H1 (cell line): ENCODE measurements at places on chromosomes 3 and 15. TPM values are rescaled to one million over a fixed set of nuclear protein-coding genes. Genes with fewer than 3 reads are reported as not detected.

- H3K27ac ChIP-seq, result no peak overlapping the region
- DNase-seq, result no peak
- no peaks in the 10 kb centered on the region for H3K36me3 ChIP-seq
- H3K4me3 ChIP-seq, result no peak overlapping the region
Measured at GRCh38 chr3:186217820-186218164, 108.9 kb upstream of the ETV5 start.

GRCh38 chr15:74229686-74230085 lies 6.4 kb upstream of the CCDC33 start:
- H3K4me3 ChIP-seq, result no peak overlapping the region
- H3K27me3 ChIP-seq, result peaks cover 9% of the 10 kb centered on the region
- H3K36me3 ChIP-seq, result no peaks in the 10 kb centered on the region
- no peak for DNase-seq
- peaks cover 18% of the 10 kb centered on the region for H3K4me1 ChIP-seq

GRCh38 chr3:49661281-49661680 lies 12.9 kb upstream of the APEH start:
- H3K36me3 ChIP-seq, result no peaks in the 10 kb centered on the region
- no peak overlapping the region for H3K4me3 ChIP-seq

DNA sequence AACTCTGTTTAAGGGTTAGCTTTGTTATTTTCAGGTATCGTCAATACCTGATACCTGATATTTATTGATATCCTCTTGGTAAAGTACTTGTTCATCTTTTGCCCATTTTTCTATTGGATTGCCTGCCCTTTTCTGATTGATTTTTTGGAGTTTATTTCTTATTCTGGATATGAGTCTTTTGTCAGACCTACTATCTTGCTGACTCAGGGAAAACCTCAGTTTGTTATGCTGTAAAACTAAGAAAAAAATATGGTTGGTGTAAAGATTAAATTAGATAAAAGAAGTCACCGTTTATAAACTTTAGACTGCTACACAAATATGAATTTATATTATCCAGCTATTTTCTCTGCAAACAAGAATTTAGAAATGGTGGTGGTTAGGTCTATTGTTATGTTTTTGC lies 65.9 kb downstream of the CHRNA7 start:
- H3K36me3 ChIP-seq, result no peaks in the 10 kb centered on the region
- no peak for DNase-seq
- H3K27ac ChIP-seq, result no peak overlapping the region
- no peaks in the 10 kb centered on the region for H3K27me3 ChIP-seq

DNA sequence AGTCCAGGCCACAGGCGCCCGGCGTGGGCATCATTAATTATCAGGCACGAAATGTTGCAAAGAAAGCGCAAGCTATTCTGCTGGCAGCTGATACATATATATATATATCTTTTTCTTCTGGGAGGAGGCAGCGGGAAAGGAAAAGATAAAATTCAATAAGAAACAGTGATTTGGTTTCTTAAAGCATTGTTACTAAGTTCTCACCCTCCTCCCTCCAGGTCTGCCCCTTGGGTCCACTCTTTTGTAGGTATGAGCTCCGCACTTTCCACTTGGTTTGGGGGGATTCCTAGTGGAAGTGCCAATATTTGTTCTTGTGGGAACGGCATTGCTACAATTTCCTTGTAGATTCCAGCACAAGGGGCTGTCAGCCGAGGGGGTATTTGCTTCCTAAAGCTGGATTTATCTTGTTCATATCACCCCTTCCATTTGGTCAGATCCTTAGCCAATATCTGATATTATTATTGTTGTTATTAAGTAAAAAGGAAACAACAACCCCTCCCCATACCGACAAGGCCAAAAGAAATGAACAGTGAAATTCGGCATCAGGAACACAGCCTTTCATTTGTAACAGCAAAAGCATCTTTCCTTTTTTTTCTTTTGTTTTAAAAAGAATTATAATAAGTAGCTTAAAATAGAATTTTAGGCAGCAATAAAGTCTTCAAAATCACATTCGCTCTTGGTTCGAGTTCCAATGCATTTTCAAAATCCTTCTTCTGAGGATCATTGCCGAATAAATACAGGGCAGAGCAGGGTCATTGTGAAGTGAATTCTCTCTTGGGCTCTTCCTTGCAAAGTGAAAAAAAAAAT lies 15.6 kb downstream of the ZIC1 start:
- no peak for DNase-seq
- peak overlapping the region; percentile 2; the same call in 1 of the 2 replicates for H3K4me3 ChIP-seq
- H3K27ac ChIP-seq, result no peak overlapping the region
- H3K27me3 ChIP-seq, result peaks cover 52% of the 10 kb centered on the region
- H3K4me1 ChIP-seq, result peaks cover 34% of the 10 kb centered on the region

LRRC34 gene
- total RNA-seq, result 3.3 and 4.6 TPM in 2 replicates

DNA sequence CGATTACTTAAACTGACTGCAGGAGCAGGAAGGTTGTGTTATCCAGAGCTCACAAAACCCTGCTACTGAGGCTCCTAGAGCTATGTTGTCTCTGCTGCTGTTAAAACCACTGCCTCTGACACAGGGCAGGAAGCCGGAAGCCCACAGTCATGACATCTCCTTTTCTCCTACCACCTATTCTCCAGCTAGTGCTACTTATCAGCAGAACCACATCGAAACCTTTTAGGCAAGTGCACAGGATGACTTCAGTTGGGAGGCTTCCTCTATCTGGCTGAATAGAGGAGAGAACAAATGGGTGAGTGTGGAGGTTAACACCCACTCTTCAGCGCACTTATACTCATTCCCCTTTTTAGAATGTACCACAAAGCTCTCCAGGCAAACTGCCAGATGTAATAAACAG lies 638.0 kb downstream of the OTOL1 start:
- no peaks in the 10 kb centered on the region for H3K4me1 ChIP-seq
- H3K36me3 ChIP-seq, result no peaks in the 10 kb centered on the region
- DNase-seq, result no peak

DNA sequence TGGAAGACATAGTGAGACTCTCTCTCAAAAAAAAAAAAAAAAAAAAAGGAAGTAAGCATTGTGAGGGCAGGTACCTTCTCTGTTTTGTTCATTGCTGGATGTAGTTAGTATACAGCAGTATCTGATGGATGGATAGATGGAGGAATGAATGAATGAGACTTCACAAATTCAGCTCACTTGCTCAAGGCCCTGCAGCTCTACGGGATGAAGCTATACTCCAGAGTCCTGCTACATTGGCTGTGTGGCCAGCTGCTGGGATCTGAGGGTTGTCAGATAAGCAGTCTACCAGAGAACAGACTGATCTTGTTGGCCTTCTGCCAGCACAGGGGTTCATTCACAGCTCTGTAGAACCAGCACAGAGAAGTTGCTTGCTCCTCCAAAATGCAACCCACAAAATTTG lies 35.0 kb downstream of the MLH1 start:
- H3K27me3 ChIP-seq, result no peaks in the 10 kb centered on the region
- H3K4me1 ChIP-seq, result no peaks in the 10 kb centered on the region
- peaks cover 42% of the 10 kb centered on the region for H3K36me3 ChIP-seq
- DNase-seq, result no peak
- no peak overlapping the region for H3K4me3 ChIP-seq

SLC25A20 gene
- total RNA-seq, result 3.8 and 5.1 TPM in 2 replicates

DNA sequence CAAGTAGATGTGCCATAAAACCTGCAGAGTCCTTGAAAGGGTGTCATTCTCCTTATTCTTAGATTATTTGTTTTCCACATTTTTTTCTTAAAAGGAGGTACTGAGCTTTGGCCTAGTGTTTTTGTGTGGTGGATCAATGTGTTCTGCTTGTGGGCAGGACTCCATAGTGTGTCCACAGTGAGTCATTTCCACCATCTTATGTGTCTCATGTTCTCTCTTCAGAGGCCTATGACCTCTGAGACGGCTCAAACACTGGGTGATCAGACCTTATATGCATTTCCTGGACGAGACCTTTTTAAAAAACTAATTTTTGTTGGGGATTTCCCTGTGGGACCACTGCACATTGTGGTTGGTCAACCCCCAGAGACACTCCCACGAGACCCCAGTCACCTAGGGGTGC lies 93.4 kb downstream of the CHCHD4 start:
- H3K27me3 ChIP-seq, result no peaks in the 10 kb centered on the region
- no peak overlapping the region for H3K4me3 ChIP-seq
- no peaks in the 10 kb centered on the region for H3K36me3 ChIP-seq
- no peak for DNase-seq
- H3K27ac ChIP-seq, result no peak overlapping the region

DNA sequence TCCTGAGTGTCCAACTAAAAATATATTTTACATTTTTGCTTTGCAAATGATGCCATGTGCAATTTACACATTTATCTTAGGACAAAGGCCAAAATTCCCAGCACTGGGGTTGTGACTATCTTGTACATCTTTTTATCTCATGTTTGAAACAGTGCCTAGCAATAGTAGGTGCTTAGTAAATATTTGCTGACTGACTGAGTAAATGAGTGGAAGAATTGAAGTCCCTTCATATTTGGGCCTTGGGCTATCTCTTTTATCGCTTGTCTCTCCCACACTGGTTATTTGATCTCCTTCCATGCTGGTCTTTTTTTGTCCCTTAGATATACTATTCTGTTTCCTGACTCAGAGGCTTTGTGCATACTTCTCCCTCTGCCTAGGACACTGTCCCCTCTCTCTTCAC lies 213.1 kb upstream of the GOLGA6L4 start:
- H3K27me3 ChIP-seq, result no peaks in the 10 kb centered on the region
- DNase-seq, result no peak
- H3K4me1 ChIP-seq, result no peaks in the 10 kb centered on the region
- no peaks in the 10 kb centered on the region for H3K36me3 ChIP-seq
- no peak overlapping the region for H3K27ac ChIP-seq

GRCh38 chr3:13373975-13374586 lies 46.0 kb downstream of the NUP210 start:
- H3K27ac ChIP-seq, result no peak overlapping the region
- DNase-seq, result no peak
- H3K27me3 ChIP-seq, result no peaks in the 10 kb centered on the region
- H3K4me1 ChIP-seq, result no peaks in the 10 kb centered on the region
- no peak overlapping the region for H3K4me3 ChIP-seq
- peaks cover 3% of the 10 kb centered on the region for H3K36me3 ChIP-seq

IL5RA gene
- not detected in 2 replicates for total RNA-seq

- no peak for DNase-seq
- H3K4me1 ChIP-seq, result no peaks in the 10 kb centered on the region
- no peak overlapping the region for H3K4me3 ChIP-seq
- H3K27ac ChIP-seq, result no peak overlapping the region
Measured at GRCh38 chr15:56804279-56804678, 71.0 kb upstream of the ZNF280D start.

DNA sequence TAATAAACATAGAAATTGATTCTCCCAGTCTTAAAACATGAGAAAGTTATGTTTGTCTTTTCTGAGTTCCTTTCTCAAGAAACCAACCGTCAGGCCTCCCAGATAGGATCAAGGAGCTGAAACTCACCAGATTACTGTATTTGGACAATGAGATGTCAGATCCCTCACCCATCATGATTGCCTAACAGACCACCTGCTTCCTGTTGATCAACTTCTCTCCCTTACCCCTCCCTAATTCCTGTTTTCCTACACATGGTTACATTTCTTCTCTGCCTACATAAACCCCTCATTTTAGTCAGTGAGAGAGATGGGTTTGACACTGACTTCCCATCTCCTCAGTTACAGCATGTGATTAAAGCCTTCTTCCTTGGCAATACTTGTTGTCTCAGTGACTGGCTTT lies 917.5 kb downstream of the FHIT start:
- DNase-seq, result no peak
- no peaks in the 10 kb centered on the region for H3K4me1 ChIP-seq
- H3K36me3 ChIP-seq, result no peaks in the 10 kb centered on the region
- H3K4me3 ChIP-seq, result no peak overlapping the region

GUCA1C gene
- total RNA-seq, result not detected in 2 replicates

C3orf85 gene
- total RNA-seq, result not detected in 2 replicates

DNA sequence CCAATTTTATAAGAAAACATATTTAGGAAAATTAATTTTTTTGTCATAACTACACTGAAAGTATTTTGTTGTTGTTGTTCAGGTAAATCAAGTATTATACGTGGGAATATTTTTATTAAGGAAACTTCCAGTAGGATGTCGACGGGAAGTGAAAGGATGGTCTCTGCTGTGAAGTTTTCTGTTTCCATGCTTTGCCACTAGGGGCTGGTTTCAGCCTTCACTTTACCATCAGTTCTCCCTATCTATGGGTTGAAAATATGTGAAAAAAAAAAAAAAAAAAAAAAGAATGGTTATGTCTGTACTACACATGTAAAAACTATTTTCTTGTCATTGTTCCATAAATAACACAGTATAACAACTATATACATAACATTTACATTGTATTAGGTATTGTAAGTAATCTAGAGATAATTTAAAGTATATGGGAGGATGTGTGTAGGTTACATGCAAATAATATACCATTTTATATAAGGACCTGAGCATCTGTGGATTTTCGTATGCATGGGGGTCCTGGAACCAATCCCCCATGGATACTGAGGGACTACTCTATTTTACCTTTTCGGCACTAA lies 136.7 kb downstream of the SMAD6 start:
- H3K4me1 ChIP-seq, result peaks cover 11% of the 10 kb centered on the region
- H3K4me3 ChIP-seq, result no peak overlapping the region
- H3K27ac ChIP-seq, result no peak overlapping the region
- peaks cover 7% of the 10 kb centered on the region for H3K27me3 ChIP-seq
- H3K36me3 ChIP-seq, result no peaks in the 10 kb centered on the region
- no peak for DNase-seq

DNA sequence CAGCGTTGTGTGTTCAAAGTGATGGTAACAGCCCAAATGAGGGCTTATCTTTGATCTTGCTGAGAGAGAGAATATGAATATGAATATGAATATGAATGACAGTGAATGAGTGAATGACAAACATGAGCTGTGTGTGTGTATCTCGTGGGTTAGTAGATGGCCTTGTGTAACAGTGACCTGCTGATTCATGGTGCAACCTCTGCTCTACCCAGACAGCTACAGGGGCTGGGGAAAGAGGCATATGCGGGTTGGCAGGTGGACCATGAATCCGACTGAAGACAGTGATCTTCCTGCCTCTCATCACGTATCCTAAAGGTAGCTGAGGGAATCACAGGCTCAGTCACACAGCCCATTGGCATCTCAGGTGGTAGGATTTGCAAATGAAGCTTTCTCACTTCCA lies 58.2 kb downstream of the CHDH start:
- H3K4me1 ChIP-seq, result no peaks in the 10 kb centered on the region
- DNase-seq, result no peak
- no peaks in the 10 kb centered on the region for H3K27me3 ChIP-seq
- H3K36me3 ChIP-seq, result no peaks in the 10 kb centered on the region
- H3K4me3 ChIP-seq, result no peak overlapping the region

SELENOS gene
- total RNA-seq, result 45.2 and 46.0 TPM in 2 replicates

CCR9 gene
- total RNA-seq, result not detected in 2 replicates

KBTBD13 gene
- not detected in 2 replicates for total RNA-seq

MORC1 gene
- total RNA-seq, result not detected in 2 replicates

CDHR4 gene
- total RNA-seq, result 0.50 and 0.54 TPM in 2 replicates

DNA sequence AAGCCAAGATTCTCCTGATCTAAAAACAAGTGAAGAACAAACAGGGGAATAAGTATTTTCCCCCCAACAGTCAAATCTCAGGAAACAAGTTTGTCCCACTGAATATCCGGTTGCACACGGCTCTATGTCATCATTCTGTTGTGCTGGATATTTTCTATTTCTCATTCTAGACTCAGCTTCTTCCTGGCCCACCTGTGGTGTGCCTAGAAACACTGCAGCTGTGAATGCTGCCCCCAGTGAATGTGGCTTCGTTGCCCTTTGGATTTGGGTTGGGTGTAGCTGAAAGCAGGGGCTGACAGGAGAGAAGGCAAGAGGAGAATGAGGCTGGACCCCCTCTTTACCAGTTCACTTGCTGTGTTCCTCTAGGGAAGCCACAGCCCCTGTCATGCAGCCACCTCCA lies 181.2 kb upstream of the PROK2 start:
- no peak overlapping the region for H3K4me3 ChIP-seq
- H3K27me3 ChIP-seq, result no peaks in the 10 kb centered on the region
- no peaks in the 10 kb centered on the region; the same call in 1 of the 2 replicates for H3K4me1 ChIP-seq
- no peaks in the 10 kb centered on the region for H3K36me3 ChIP-seq

- no peaks in the 10 kb centered on the region; the same call in 1 of the 2 replicates for H3K36me3 ChIP-seq
- H3K4me1 ChIP-seq, result peaks cover 2% of the 10 kb centered on the region; the same call in 1 of the 2 replicates
- DNase-seq, result no peak
Measured at GRCh38 chr3:135228201-135228600, 433.1 kb downstream of the EPHB1 start.
